ENCODE measurements at places on chromosomes 12 and 14.

GRCh38 chr14:80208461-80208860, 2.8 kb downstream of the DIO2 start:
- no peak for DNase-seq

- DNase-seq, result peak; percentile 74
These were observed 8.1 kb downstream of the LRRC43 start for GRCh38 chr12:122190842-122191668.

- no peak for DNase-seq
These were observed 571.7 kb upstream of the LRFN5 start for GRCh38 chr14:41034969-41035368.

- DNase-seq, result no peak
These were observed 144.7 kb upstream of the TMCC3 start for GRCh38 chr12:94795044-94795443.

GRCh38 chr12:84810611-84811010, 102.0 kb downstream of the SLC6A15 start:
- no peak for DNase-seq

- DNase-seq, result no peak
These were observed 7.1 kb downstream of the OSBPL8 start for GRCh38 chr12:76552343-76552938.

DNA sequence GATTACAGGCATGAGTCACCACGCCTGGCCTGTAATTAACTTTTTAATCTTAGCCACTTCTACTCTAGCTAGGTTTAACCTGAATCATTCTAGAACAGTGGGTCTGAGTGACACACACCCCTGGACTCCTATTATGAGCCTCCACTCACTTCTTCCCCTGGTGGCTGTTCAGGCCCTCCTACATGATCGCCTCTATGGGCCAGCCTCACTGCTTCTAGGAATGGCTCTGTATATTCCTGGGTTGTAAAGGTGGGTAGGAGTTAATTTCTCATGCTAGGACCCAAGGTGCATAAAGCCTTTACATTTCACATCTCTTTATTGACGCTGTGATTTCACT, 8.0 kb upstream of the RNU6-8 start:
- DNase-seq, result no peak

DNA sequence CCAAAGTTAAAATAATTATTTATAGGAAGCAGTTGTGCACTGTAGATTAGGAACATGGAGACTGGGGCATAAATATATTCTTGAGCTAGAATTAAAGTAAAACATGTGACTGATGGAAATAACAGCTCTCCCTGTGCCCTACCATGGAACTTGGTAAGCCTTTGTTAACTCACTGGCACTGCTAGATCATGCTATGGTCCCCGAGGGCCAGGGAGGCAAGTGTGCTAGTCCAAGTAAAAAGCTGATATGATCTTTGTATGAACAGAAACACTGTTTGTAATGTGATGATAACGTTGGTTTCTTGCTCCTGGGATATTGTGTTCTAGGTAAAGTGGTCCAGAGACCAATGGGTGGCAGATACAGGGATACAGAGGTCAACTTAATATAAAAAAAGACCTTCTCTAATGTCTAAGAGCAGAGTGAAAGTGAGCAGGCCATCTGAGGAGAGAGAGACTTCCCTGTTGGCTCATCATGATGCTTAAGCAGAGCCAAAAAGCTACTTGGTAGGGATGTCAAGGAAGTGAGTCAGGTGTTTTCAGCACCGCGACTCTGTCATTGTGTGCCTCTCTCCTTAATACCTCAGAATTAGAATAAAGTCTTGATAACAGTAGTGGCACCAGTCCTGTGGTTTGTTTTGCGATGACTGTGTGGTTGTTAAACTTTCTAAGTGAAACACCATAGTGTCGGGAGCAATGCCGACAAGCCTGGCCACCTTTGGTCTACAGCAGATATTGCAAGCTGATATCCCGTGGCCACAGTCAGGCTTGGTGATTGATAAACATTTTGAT, 27.6 kb downstream of the BICD1 start:
- no peak for DNase-seq

DNA sequence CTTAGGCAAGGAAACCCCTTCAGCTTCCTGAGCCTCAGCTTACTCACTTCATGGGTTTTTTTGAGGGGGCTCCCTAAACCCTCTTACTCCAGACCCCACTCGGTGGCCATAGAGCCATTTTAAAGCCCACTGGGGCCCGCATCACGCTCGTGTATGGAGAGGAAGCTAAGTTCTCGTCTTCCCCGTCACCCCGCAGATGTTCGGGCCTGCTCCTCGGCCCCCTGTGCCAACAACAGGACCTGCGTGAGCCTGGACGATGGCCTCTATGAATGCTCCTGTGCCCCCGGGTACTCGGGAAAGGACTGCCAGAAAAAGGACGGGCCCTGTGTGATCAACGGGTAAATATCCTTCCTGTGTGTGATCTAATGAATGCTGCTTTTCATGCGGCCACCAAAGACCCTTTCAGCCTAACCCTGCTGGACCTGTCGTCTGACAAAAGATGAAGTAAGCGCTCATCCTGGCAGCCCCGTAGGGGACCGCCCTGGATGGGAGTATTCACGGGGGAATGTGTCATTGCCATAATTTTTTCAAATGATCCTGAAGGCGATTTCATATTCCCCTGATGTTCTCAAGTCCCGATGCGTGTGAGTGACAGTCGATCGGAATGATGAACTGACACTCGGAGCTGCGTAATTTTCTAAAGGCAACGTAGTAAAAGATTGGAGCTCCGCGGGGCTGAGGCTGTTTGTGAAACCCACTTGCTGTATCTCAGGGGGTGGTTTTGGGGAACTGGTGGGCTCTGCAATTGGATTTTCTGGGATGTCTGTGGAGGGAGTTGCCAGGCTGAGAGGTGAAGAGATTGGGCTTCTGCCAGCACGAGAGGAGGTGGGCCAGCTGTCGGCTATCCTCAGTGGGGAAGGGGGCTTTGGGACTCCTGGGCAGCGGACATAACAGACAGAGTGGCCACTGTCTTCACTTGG, 5.4 kb downstream of the DLK1 start:
- DNase-seq, result no peak

DNA sequence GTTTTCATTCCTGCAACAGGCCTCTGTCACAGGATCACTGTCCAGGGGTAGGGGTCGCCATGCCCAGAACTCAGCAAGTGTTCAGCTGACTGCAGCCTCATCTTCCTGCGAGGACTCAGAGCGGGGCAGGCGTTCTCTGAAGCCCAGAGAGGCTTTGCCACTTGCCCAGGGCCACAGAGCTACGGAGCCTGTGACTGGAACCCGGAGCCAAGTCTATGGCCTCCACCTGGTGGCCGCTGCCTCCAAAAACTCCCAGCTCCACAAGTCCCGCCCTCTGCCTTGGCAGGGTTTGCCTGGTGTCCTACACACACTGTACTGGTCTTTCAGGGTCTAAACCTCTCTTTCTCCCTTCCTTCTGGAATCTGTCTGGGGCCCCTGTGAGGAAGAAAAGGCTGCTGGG, 8.7 kb upstream of the PPP1R13B start:
- no peak for DNase-seq

- DNase-seq, result no peak
These were observed 694.2 kb downstream of the SLC6A15 start for GRCh38 chr12:84218406-84218805.
